Activated T-helper 1 cell treated with anti-CD3 and anti-CD28 coated beads, Interleukin-12 subunit alpha, Interleukin-12 subunit beta, Interleukin-2, Interleukin-4 antibody, amounts not matched to agents 30 ng/mL and 10 ng/mL and 1 ng/mL, durations not matched to agents 14 hours and 24 hours and 36 hours (primary cell): ENCODE measurements at places on chromosomes 5 and 9.

DNA sequence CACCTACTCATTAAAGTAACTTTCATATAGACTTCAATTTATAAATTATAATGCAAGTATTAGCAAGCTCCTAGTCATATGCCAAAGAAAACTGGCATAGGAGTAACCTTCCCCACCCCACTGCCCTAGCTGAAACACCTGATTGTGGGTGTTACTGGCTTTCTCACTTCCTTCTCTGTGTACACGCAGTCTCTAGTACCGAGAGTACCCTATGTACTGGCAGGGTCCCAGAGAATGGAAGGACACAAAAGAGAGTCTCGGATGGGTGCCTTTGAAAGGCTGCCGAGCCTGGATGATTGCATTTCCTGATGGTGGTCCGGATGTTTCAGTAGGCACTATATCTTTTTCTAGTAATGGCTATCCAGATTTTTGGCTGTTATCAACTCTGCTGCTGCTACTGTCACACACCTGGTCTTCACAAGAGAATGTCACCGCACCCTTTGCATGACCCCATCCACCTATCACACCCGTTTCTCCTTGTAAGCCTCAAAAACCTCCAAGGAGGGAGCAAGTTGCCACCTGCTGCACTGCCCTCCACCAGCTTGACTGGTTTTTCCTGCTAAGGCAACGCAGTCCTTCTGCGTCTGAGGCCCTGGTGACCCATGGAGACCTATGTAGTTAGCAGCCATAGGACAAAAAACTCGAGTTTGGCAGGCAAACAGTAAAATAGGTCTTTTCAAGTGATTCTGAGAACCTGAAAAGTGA is 53.8 kb upstream of the CLINT1 start:
- DNase-seq: no peak

GRCh38 chr5:147822686-147823491 is 8.6 kb downstream of the SPINK1 start:
- DNase-seq: peak; percentile 16

- no peak for DNase-seq
These were observed 314.1 kb upstream of the KIF2A start for GRCh38 chr5:61991866-61992265.

GRCh38 chr5:9512457-9512856 is 33.4 kb downstream of the SEMA5A start:
- no peak for DNase-seq

GRCh38 chr5:112124788-112125187 is 294.3 kb downstream of the EPB41L4A start:
- no peak for DNase-seq
